T-helper 2 cell treated with Interferon-gamma antibody and Interleukin-4, amounts not matched to agents 5 μg/mL and 100 μg/mL, for 36 hours (primary cell): ENCODE measurements at places on chromosomes 2 and 18.

DNA sequence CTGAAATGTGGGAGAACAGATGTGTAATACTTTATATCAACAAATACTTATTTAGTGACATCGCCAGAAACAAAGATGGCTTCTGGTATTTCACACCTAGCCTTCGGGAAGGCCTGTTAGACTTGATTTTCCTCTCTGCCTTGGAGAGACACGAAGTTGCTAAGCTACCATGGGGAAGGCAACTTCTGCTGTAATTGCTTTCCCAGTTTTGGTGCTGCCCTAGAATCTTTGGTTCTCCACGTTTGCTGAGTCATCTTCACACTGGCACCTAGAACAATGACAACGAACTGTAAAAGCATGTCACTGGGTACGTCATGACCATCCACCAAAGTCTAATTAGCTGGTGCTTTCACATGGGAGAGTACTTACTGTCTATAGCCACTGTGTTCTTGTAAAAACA lies 58.7 kb upstream of the ACTR3 start:
- no peak for DNase-seq

GRCh38 chr2:71811157-71811556 lies 336.5 kb downstream of the CYP26B1 start:
- DNase-seq, result no peak

GRCh38 chr2:12539776-12540562 lies 176.8 kb upstream of the TRIB2 start:
- DNase-seq, result no peak

DNA sequence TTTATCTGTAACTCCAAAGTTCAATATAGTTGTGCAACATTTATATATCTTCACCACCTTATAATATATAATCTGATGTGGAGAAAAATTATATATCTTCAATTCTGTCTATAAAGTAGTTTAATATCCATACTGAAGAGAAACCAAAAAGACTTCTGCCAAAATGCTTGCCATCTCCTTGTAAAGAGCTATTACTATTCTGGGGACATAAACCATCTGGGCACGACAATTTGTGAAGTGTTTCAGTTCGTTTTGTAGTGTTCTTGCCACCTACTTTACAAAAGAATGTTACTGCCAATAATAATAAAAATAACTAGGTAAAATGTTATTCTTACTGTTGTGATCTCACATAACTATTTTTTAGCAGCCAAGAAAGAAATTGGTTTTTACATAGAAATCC lies 45.1 kb downstream of the SCN1A start:
- no peak for DNase-seq

DNA sequence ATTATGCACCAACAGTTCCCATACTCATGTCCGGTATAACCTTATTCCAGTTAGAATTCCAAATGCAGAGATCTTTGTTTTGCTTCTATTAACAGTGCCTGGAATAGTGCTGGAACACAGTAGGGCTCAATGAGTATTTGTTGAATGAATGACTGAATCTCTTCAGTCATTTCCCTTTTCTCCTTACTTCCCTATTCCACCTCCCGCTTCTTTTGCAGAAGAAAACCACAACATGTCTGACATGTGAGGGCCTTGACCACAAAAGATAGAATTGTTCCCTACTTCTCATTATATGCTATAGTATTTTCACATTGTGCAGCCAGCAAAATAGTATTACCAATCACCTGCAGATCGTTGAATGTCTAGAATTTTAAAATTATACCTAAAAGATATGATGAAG lies 19.5 kb upstream of the HNRNPLL start:
- DNase-seq, result no peak

DNA sequence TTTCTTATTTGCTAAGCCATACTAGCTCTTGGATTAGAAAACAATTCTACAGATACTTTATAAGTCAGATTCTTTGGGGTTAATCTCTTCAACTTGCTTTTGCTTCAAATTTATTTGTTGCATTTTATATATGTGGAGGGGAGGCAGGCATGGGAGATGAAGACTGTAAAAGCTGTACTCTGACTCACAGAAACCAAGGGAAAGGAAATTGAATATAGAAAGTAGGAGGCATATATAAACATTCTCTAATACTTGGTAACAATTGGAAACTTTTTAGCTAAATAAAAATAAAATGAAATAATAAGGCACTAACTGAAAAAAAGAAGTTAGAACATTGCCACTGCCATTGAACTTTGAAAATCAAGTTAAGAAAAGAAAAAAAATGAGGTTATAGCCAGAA lies 21.3 kb downstream of the PLA2R1 start:
- no peak for DNase-seq

GRCh38 chr2:20012032-20012281 lies 511 bp downstream of the MATN3 start:
- no peak for DNase-seq

DNA sequence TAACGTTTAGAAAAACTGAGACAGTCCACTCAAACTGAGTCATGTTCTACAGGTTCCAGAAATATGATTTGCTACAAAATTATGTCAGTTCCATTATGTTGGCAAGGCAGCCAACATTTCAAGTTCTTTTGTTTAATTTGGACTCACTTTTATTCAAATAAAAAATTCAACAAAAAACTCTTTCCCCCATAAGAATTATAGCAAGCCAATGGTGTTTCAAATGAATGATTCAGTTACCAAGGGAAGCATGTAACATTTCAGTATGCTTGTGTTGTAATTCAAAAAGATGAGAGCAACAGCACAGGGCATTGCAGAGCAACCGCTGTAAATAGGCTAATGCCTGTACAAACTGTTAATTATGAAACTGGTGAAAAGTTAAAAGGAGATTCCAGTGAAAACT lies 140.8 kb downstream of the FIGN start:
- DNase-seq, result no peak
